Muscle of arm (tissue), 14 donors: ENCODE measurements at places on chromosomes 6 and 20.

GRCh38 chr6:84260196-84260595 is 32.8 kb upstream of the CEP162 start:
- DNase-seq, result no peak

DNA sequence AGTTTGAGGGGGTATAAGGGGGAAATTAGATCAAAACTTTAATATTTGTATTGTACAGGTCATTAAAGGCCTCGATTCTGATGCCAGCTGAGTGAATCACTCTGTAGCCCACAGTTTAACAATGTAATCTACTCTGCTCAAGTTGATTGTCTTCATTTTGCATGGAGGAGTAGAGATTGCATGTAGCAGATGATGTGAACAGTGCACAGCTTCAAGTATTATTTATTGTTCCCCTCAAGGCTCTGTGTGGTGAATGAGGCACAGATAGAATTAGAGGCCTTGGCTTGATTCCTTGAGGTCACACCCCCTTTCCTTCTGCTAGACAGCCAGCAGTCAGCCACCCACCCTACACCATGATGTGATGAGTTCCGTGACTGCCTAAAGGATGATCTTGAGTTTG is 38.1 kb downstream of the TXLNB start:
- DNase-seq, result no peak

DNA sequence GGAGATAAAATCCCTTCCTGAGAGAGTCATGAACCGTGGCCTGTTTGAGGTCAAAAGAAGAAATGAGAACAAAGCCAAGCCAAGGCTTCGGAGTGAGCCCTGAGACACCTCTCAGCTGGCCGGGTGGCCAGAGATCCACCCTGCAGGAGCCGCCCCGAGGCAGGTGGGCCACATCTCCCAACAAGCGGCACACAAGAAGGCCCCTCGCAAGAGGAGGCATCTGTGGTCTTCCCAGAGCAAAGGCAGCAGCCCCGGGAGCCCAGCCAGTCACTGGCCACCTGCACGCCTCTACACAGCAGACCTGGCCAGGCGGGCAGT is 30.9 kb upstream of the AFDN start:
- DNase-seq, result no peak

DNA sequence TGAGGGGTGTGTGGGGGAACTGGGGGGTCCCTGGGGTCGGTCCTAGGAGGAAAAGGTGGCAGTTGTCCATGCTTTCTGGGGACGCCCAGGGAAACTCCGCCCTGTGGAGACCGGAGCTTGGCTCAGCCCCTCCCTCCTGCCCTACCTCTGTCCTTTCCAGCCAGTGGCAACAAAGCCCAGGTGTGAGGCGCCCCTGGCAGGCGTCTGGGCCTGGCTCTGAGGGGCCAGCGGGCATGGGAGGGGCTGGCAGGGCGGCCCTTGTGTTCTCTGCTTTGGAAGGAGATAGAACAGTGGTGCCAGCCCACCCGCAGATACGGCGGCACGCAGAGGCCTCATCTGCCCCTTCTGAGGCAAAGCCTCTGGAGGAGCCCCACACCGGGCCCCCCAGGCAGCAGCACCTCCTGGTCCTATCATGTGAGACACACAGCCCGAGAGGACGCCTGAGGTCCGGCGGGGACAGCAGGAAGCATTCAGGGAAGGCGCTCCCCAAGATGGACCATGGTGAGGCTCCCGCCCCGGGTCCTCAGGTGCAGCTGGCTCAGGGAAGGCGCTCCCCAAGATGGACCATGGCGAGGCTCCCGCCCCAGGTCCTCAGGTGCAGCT is 47.9 kb downstream of the YTHDF1 start:
- no peak for DNase-seq
